ENCODE measurements at places on chromosomes 7 and 10.

DNA sequence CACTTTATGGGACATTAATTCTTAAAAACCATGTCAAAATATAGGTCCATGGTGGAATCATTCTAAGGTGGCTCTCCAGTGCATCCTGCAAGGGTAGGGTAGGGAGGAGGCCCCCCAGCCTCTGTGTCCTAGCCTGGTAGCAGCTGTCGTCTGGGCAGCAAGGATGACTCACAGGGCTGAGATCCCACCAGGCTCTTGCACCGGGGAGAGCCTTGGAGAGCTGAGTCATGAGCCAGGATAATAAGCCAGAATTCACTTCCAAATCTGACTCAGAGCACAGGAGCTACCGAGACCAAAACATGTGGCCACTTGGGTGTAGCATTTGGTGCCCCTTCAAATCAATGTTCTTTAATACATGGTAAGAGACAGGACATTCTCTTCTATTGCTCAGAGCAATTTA lies 298.5 kb downstream of the NEBL start:
- DNase-seq = no peak

- peak; percentile 77 for DNase-seq
Measured at GRCh38 chr7:100803398-100804161, 23.7 kb downstream of the EPHB4 start.

DNA sequence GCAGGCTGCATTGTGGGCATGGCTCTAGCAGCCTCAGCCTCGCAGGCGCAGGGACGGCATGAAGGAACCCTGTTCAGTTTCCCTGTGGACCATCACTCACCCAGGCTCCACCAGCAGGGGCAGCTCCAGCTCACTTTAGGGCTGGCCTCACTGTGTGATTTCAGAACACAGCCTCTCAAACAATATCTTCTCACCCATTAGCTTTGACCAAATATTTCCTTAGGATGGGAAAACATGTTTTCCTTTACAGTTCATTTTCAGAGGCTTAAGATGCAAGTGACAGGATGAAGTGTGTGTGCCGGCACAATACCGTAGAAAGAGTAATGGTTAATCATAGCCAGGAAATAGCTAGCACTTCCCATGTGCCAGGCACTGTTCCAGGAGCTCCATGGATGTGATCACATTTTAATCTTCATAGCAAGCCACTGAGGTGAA lies 58.2 kb downstream of the LANCL2 start:
- DNase-seq = no peak

DNA sequence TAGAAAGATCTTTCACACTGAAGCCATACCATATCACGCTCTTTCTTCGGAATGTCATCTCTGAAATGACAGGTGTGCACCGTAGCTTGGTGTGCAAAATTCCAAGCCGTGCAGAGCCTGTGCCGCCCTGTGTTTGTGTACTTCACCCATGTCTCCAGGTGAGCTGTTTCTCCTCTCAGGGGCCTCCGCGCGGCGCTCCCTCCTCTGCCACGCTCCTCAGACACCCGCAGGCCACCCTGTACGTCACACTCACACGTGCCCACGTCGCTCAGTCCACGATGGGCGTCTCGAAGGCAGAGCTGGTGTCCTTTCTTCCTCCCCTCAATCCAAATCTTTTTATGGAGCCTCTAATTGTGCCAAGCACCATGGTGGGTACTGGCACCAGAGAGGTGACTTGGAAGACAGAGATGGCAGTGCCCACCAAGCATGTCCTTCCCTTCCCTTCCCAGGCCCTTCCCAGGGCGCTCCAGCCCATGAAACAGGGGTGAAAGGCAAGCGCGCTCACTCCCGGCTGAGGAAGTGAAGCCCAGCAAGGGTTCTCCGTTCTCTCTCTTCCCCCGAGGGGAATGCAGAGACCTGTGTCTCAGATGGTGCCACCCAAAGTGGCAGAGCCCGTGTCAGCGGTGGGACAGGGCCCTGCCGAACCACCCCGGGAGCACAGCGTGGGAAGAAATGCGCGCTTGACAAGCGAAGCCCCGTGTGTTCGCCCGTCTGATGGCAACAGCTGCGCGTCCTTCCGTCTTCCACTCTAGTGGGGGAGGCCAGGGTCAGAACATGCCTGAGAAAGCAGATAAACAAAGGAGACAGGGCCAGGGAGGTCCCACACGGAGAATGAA lies 292.5 kb upstream of the SHH start:
- DNase-seq = no peak

GRCh38 chr10:78774999-78775711 lies 293.6 kb upstream of the ZMIZ1 start:
- DNase-seq = no peak

DNA sequence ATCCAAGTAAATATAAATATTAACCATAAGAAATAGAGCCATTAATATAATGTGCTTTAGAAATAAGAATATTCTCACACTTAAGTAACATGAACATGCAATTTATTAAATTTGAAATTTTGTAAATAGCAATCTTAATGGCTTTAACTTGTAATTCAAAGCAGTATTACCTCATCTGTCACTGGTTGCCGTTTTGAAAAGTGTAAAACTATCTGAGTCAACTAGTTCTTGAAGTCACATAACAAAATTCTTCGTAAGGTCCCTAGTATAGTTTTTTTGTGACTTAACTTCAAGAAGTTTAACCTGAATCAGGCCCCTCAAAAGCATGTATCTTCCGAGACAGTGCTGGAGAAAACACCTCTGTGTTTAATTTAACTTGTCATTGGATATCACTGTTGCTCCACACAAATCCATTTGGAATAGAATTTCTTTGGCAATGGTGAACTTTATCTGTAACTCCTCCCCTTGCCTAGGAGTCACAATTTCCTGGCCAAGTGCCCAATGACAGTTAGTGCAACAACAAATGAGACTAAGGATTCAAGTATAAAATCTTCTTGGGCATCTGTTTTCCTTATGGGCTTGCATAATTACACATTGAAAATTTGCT lies 47.1 kb downstream of the NT5C2 start:
- no peak for DNase-seq

GRCh38 chr7:22640269-22640668 lies 86.7 kb upstream of the IL6 start:
- no peak for DNase-seq
